Activated CD4-positive, alpha-beta T cell treated with anti-CD3 and anti-CD28 coated beads for 36 hours (primary cell): ENCODE measurements at places on chromosomes 12 and 14.

- DNase-seq, result peak; percentile 92
These were observed 105.0 kb upstream of the PRB2 start for GRCh38 chr12:11500188-11500860.

DNA sequence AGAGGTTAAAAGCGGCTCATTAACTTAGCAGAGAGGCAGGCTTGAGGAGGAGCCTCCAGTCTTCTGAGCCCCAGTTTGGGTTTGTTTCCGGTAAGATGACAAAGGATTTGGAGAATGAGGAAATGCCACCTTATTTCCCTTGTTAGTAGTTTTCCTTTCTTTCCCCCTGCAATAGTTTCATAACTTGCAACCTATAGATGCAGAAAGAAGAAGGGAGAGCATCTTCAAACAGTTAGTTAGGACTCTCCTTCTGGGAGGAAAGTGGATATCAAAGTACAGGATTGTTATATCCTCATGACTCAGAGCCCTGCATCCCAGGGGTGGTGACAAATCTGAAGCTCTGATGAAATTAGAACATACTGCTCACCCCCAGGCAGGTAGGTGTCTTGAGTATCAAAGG, 180.7 kb upstream of the SLC38A2 start:
- DNase-seq, result no peak

- no peak for DNase-seq
These were observed 7.7 kb upstream of the DCP1B start for GRCh38 chr12:2011643-2012607.

DNA sequence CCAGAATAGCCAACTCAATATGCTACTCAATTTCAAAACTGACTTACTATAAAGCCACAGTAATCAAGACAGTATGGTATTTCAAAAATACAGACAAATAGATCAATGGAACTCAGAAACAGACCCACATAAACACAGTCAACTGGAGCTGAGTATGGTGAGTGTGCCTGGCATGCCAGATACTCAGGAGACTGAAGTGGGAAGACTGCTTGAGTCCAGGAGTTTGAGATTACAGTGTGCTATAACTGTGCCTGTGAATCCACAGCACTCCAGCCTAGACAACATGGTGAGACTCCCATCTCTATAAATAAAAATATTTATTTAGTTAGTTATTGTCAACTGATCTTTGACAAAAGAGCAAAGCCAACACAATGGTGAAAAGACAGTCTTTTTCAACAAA, 81.8 kb downstream of the NUMB start:
- DNase-seq, result no peak

DNA sequence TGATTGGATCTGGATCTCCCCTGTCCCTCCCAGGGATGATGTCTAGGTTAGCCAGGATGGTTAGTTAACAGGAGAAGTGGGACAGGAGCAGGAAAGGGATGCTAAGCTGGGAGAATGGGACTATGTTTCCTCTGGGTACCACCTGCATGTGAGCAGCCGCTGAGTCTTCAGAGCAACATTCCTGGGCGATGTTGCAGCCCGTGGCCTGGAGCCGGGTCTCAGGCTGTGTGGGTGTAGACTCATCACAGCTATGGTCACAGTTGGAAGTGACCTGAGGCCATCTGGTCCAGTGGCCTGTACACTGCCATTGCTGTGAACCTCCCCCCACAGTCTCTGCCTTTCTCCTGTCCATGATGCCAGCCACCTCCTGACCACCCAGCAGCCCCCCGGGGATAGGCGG, 422.6 kb downstream of the DPF3 start:
- DNase-seq, result no peak

GRCh38 chr12:49144384-49144783, 13.2 kb upstream of the TUBA1B start:
- DNase-seq, result no peak

DNA sequence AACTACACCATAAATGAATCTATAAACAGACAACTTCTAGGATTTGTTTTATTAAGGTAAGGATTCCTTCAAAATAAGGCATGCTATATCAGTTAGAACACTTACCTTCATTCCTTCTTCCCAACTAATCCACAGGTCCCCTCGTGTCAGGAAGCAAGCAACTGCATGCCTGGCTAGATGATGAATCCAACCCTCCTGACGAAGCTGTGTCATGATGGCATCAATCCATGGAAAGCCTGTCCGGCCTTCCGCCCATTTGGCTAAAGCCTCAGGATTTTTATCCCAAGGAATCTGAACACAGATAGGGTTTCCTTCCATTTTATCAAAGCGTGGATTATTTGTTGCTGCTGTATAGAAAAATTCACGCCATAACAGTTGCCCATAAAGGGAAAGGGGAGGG, 12.5 kb upstream of the MTERF2 start:
- no peak for DNase-seq

- no peak for DNase-seq
These were observed 47.6 kb upstream of the FERMT2 start for GRCh38 chr14:52998376-52999015.

GRCh38 chr12:6866163-6866919, 990 bp upstream of the TPI1 start:
- DNase-seq, result peak; percentile 27

- DNase-seq, result peak; percentile 30
These were observed 1.3 kb downstream of the PLEKHG3 start for GRCh38 chr14:64705381-64706118.

DNA sequence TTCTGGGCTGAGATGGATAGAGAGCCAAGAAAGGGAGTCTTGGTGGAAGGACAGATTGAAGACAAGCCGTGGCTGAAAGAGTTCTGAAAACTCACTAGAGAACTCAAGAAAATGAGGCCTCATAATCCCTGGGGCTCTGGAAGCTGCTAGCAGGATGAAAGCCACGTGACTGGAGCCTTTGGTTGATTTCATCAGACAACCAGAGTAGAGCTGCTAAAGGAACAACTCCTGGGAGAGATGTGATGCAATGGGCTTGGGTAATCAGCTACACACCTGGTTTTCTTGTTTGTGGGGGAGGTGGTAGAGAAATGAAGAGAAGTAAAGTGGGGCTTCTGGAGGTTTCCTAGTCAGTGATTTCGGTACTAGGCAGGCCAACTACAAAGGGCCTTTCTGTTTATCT, 13.4 kb downstream of the CSRNP2 start:
- no peak for DNase-seq

- peak; percentile 58 for DNase-seq
These were observed 18.6 kb downstream of the LGMN start for GRCh38 chr14:92729634-92730358.

- no peak for DNase-seq
These were observed 229.9 kb upstream of the HMGA2 start for GRCh38 chr12:65594409-65594808.
